ENCODE measurements at places on chromosomes 13 and 19.

DNA sequence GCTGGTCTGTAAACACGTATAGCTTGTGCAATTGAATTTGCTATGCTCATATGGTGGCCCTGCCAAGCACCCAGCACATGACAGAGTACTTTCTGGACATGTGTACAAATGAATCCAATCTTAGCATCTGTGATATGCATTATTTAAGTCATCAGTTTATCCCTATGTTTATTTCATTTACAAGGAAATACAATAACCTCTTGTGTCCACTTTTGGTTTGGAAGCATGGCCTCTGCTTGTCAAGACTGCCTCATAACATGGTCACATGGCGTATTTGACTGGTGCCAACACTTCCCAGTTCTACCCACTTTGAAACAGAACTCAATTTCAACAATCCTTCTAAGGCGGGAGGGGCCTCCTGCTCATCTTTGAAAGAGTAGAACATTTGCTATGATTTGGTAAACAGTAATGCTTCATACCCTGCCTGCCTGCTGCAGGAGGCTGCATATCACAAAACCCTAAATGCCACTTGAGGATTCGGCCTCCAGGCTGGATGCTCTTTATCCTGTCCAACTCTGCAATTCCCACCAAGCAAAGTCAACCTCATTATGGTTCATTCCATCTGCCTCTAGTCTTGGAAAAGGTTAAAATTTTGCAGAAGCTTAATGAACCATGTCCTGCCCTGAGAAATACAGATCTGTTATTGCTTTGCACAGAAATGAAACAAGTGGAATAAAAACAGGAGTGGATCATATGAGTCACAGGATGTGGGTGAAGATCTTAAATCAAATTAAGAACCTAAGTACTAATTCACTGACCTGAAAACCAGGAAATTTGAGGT is 151.3 kb downstream of the CYSLTR2 start:
- peak; percentile 79 for DNase-seq

DNA sequence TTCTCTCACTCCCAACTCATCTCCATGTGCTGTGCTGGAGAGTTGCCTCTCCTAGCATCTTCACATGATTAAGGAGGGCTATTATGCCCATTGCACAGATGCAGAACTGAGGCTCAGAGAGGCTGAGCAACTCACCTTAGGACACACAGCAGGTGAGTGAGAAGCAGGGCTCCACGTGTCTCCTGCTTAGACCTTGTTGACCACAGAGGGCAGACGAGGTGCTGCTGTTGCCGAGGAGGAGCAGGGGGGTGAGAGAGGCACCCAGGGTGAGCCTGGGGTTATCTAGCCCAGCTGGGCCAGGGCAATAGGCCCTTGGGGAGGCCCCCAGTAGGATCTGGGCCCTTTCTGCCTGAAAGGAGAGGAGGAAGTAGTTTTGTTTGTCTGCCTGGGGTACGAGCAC is 2.4 kb upstream of the HSH2D start:
- DNase-seq = no peak

GRCh38 chr13:113804017-113804702 is 45.1 kb downstream of the TMEM255B start:
- DNase-seq = no peak

- DNase-seq = no peak
These were observed 18.5 kb downstream of the KCNRG start for GRCh38 chr13:50033725-50034124.

- no peak for DNase-seq
These were observed 1.1 kb downstream of the PPP1R12C start for GRCh38 chr19:55116232-55116858.

DNA sequence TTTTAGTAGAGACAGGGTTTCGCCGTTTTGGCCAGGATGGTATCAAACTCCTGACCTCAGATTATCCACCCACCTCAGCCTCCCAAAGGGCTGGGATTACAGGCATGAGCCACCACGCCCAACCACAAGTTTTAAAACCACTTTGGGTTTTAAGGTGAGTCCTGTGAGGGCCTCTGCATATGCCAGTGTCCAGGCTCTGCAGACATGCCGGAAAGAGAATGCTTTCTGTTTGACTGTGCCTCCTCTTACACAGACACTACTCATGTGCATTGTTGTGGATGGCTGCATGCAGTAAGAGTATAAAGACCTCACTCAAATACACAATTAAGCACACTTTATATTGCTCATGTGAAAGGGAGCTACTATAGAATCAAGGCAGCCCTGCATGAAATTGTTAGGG is 20.8 kb upstream of the SLC25A30 start:
- no peak for DNase-seq

- DNase-seq = no peak
These were observed 47.2 kb upstream of the LDLR start for GRCh38 chr19:11041966-11042627.

GRCh38 chr13:94966422-94966955 is 254.1 kb upstream of the SOX21 start:
- DNase-seq = no peak

DNA sequence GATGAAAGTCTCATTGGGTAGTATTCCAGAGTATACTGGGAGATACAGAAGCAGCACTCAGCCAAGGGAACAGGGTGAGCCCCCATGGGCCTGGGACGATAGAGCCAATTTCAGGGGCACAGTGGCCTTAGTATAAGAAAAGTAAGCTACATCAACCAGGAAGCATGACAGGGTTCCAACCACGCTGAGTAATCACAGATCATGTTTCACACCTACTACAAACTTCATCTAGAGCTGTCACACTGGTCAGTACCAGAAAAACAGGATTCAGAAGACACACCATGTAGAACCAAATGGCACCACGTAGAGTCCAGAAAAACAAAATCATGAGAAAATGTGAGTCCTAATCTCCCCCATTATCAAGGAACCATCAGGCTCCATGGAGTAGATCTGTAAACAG is 1292.4 kb upstream of the MIR17HG start:
- DNase-seq = no peak

GRCh38 chr19:6415591-6416190 is 8.9 kb downstream of the KHSRP start:
- no peak for DNase-seq

DNA sequence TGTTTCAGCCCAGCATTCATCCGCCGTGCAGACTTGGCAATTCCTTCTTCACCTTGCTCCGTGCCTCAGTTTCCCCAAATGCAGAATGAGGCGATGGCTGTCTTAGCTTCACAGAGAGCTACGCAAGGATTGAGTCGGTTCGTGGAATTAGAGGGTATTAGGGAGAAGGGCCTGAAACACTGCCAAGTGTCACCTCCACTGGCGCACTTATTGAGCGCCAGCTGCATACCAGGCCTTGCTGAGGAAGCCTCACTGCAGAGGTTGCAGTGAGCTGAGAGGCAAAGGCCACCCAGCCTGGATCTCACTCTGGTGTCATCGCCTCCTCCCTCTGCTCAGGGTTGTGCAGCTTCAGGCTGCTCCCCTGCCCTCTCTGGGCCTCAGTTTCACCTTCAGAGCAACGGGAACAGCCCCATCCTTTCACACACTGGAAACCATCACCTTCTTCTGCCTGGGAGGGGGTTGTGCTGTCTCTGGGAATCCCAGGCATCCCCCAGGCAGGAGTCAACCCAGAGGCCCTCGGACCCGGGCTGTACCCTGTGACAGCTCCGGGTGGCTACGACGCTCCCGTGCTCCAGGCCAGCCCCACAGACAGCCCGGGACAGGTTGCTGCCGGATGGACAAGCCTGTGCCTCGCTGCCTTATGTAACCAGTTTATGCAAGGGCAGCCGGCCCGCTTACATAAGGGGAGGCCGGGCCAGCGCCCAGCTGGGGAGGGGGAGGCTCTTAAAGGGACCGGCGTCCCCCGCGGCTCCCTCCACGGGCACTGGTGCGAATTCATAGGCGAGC is 31.9 kb downstream of the NFIC start:
- DNase-seq = no peak

- no peak for DNase-seq
These were observed 2.2 kb upstream of the CEACAM6 start for GRCh38 chr19:41753159-41753558.

Measured in epithelial cell of proximal tubule (primary cell).